T47D (cell line): ENCODE measurements at places on chromosomes 7 and 10.
A peak's percentile ranks its signal among the peaks of the same experiment; 100 is the strongest.

GRCh38 chr7:83065714-83066113, 97.0 kb downstream of the PCLO start:
- DNase-seq: no peak

DNA sequence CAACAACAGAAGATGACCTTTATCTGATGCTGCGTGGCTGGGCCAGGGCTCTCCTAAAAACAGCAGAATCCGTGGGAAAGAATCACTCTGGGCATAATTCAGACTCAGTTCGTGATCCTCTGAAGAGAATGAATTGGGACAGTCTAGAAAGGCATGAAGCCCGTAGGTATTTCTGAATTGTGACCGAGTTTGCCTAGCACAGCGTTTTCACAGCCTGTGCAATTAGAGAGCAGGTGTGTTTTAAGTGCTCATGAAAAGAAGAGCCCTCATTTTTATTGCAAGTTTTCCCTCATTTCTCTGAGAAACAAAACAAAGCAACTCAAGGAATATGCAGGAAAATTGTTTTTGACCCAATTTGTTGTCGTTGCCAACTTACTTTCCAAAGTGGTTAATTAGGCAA, 366.2 kb downstream of the WDR11 start:
- DNase-seq: no peak

GRCh38 chr10:128326851-128327250, 200.6 kb upstream of the MKI67 start:
- DNase-seq: no peak

- DNase-seq: no peak
Measured at GRCh38 chr10:131949041-131949862, 32.5 kb downstream of the BNIP3 start.

DNA sequence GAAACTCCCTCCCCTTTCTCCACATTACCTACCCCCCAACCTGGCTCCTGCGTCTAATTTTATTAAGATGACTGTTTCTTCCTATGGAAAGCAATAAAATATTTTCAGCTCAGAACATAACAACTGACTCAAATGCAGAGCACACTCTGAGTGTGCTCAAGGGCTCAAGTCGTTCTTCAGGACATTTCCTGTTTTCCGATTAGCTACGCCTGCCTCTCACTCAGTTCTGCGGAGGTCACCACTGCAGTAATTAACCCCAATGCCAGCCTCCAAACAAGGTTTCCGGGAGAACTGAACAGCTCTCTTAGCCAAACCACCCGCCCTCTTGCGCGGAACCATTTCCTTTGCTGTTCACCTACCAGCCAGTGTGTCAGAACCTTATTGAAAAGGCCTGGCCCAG, 19.3 kb downstream of the MYOF start:
- DNase-seq: no peak

DNA sequence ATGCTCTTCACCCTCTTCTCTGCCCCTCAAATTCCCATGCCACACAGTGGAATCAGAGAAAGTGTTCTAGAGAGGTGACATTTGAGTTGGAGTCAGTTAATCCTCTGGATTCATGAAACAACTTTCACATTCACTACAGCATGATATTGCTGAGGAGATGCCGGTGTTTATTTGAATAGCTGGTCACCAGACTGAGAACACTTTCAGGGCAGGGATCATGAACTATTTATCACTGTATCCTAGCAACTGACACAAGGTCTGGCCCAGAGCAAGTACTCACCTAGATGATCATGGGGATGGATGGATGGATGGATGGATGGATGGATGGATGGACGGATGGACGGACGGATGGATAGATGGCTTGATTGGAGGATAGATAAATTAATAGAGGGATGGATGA, 116.7 kb upstream of the ZMIZ1 start:
- no peak for DNase-seq

DNA sequence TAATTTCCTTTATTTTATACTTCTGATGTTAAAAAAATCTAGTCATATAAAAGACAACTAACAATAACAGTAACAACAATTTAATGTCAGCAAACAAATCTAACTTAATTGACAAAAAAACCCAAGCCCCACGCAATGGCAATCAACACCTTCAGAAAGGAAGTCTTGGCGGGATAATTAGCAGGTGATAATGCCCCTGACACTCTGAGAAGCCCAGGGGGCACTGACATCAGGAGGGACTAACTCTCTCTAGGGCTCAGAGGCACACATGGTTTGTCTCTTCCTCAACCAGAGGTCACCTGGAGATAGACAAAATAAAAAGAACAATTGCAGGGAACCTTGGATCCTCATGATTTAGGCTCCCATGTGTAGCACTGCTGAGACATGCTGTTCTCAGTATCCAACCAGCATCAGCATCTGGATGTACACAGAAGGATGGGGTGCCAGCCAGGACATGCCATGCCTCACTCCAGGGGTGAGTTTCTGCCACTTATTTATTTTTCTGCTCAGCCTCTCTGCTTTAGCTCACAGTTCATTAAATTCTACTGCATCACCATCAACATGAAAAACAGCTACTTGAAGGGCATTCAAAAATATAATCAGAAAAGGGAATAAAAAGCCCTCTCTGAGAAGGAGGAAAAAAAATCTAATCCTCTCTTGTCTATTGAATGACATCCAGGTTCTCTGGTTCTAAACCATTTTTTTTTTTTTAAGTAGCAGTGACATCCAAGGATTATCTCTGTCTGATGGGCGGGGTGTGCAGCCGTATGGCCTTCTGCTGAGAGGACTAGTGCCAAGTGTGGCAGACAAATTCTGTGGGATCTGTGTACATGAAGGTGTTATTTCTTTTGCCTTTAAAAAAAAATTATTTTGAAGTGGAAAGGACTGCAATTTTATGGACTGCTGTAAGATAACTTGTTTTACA, 96.3 kb downstream of the ATXN7L1 start:
- no peak for DNase-seq

GRCh38 chr7:131688738-131689661, 132.6 kb upstream of the PODXL start:
- DNase-seq: peak; percentile 62

- no peak for DNase-seq
Measured at GRCh38 chr7:92231-92674, 100.1 kb upstream of the FAM20C start.

- no peak for DNase-seq
Measured at GRCh38 chr10:124160176-124160575, 66.8 kb upstream of the CHST15 start.

DNA sequence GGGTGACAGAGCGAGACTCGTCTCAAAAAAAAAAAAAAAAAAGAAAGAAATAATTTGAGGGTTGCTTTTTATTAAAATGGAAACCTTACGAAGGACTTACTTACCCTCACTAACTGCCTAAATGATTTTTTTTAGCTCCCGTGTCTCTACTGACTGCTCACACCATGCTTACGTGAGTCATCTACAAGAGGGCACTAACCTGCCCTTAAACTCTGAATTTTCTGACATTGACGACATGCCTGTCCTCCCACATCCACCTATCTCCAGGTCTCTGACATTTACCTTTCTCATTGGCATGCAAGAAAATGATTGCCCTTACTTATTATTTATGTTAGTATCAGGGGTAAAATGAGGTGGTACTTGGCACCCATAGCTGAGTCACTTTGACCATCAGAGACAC, 1286.3 kb upstream of the AUTS2 start:
- DNase-seq: no peak

GRCh38 chr7:122789156-122789555, 86.4 kb upstream of the RNF148 start:
- no peak for DNase-seq

DNA sequence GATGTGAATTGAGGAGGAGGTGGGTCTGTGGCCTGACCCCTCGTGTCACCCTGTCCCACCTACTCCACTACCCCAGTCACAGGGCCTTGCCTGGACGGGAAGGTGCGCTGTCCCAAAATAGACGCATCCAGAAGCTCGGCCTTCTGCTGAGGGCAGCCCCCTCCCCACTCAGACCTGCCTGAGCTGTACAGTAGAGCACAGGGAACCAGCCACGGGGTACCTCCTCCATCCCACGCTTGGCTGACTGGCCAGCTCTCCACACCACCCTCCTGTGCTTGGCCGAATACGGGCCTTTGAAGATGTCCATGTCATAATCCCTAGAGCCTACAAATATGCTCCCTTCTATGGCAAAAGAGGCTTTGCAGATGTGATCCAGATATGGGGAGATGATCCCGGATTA, 88.3 kb downstream of the CHST15 start:
- no peak for DNase-seq
